Activated B cell treated with CpG ODN at 0.5 μM for 24 hours (primary cell): ENCODE measurements at places on chromosomes 13 and 19.

- no peak for DNase-seq
These were observed 12.7 kb downstream of the STK24 start for GRCh38 chr13:98564204-98564603.

DNA sequence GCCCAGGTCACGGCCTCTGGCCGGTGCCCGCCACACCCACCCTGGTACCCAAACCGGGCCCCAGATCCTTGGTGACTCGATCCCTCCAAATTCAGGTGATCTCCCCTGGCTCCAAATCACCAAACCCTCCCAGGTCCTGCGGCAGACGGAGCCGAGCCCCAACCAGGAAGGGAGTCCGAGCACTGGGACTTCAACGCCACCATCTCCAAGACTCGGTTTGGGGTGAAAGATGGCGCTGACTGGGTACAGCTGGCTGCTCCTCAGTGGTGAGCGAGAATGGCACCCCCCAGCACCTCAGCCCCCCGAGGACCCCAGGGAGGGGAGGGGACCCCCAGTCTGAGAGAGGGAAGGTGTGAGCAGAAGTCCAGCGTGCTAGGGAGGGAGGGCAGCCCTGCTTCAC is 2.3 kb downstream of the CEACAM16 start:
- no peak for DNase-seq

- no peak for DNase-seq
These were observed 6.9 kb downstream of the FXYD5 start for GRCh38 chr19:35161434-35161743.

GRCh38 chr13:105319875-105320274 is 1215.6 kb downstream of the EFNB2 start:
- no peak for DNase-seq

DNA sequence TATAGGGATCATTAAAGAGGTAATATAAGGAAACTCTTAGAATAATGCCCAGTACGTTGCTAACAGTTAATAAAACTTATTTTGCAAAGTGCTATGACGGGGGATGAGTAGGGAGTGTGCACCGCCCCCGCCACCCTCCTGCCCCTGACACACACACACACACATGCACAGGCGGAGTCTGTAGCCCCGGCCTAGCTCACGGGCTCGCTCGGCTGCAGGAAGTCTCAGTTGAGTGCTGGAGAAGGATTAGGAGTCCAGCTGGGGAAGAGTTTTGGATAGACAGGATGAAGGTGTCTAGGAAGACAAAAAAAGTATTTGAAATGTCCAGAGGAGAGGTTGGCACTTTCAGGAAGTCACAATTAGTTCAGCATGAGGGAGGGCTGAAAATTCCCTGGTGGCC is 21.5 kb downstream of the GSX1 start:
- DNase-seq: no peak

DNA sequence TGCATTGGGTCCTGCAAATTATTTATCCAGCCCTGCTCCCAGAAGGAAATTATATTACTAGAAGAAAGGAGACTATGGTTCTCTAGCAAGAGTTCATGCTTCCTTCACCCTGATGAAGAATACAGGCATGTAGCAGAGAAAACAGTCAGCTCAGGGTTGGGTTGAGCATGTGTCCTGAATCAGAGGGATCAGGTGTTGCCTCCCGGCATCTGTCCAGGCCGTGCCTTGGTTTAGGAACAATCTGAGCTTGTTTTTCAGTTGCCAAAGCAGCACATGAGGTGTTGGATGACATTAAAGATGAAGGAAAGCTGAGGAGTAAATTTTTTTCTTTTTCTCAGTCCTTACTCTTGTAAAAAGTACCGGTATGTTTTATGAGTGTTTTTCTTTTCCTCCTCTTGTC is 62.0 kb downstream of the KL start:
- DNase-seq: no peak
